ENCODE measurements at places on chromosomes 16 and 17.

GRCh38 chr17:64172510-64172909 lies 42.6 kb upstream of the ERN1 start:
- no peak for DNase-seq

- peak; percentile 94 for DNase-seq
Observed at GRCh38 chr17:17710728-17711541, 29.7 kb downstream of the RAI1 start.

DNA sequence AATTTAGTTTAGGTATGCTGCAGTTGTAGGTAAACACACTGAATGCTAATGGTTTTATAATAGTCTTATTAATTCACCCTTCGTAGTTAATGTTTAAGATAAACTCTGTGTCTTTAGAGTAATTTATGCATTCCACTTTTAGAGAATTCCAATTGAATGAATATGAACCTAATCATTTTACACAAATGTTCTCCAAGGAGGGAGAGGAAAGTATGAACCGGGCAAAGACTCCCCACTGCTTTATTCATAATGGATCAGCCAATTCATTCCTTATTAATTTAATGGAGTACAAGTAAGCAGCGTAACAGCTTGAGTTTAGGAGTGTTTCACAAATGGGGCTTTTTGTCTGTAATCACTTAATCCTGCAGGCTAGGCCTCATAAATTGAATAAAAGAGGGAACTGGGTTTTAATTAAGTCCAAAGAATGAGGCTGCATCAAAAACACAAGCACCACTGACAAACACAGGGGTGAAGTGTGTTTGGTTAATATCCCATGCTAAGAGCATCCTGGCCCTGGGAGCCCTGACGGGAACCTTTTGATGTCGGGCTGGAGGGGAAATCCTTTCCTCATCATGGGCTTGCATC lies 375.7 kb upstream of the DYNLRB2 start:
- DNase-seq = no peak

- DNase-seq = peak; percentile 38
Observed at GRCh38 chr17:39671651-39672521, 3.6 kb downstream of the PNMT start.

DNA sequence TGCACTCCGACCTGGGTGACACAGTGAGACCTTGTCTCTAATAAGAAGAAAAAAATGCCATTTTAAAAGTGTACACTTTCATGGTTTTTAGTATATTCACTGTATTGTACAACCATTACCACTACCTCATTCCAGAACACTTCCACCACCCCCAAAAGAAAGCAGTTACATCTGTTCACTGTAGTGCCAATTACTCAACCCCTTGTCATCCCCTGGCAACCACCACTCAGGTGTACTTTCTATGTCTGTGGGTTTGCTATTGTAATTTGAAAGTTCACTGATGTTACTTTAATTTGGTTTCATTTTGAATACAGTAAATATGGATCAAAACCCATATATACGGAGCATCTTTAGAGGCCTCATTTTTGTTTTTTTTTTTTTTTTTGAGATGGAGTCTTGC lies 6.1 kb downstream of the ZG16 start:
- DNase-seq = no peak

GRCh38 chr17:6497496-6498221 lies 53.4 kb downstream of the PIMREG start:
- DNase-seq = no peak

- DNase-seq = peak; percentile 94
Observed at GRCh38 chr16:56382901-56383355, 42.4 kb downstream of the AMFR start.

GRCh38 chr17:40552806-40553693 lies 12.2 kb downstream of the CCR7 start:
- DNase-seq = no peak

- no peak for DNase-seq
Observed at GRCh38 chr17:61360318-61360943, 39.2 kb upstream of the TBX2 start.
